ENCODE measurements at places on chromosomes 1 and 21. TPM values are rescaled to one million over a fixed set of nuclear protein-coding genes. Genes with fewer than 3 reads are reported as not detected.

The SLAMF9 gene
- total RNA-seq: 8.7 TPM

The FMOD gene
- not detected for total RNA-seq

The IL20 gene
- not detected for total RNA-seq

The FUCA1 gene
- total RNA-seq: 23.4 TPM

The ZNF648 gene
- not detected for total RNA-seq

The MEGF6 gene
- total RNA-seq: 32.5 TPM

The RNU1-1 gene
- under 0.01 TPM for total RNA-seq

Measured in PC-3 (cell line).